Stimulated activated CD4-positive, alpha-beta T cell treated with anti-CD3 and anti-CD28 coated beads, Interleukin-2, amount 100 ng/mL, for 4 hours (primary cell): ENCODE measurements at places on chromosomes 7 and 10.

GRCh38 chr10:121611393-121612159, 13.3 kb upstream of the FGFR2 start:
- DNase-seq: no peak

DNA sequence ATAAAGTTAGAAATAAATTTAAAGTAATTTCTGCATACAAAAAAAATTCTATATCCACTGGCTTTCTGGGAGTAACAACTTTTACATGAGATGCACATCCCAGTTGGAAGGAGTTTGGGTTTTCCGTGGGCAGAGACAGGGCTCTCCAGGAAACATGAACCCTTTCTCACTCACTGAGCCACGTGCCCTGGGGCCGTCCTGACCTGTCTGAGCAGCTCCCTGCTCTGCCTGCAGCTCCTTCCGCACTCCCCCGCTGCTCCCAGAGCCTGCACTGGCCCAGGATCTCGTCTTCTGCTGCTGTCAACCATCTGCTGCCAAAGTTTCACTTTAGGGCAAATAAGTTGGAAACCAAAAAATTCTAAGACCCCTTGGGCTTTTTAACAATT, 169.1 kb downstream of the DIP2C start:
- DNase-seq: no peak

GRCh38 chr10:6743291-6743849, 163.3 kb upstream of the PRKCQ start:
- no peak for DNase-seq

DNA sequence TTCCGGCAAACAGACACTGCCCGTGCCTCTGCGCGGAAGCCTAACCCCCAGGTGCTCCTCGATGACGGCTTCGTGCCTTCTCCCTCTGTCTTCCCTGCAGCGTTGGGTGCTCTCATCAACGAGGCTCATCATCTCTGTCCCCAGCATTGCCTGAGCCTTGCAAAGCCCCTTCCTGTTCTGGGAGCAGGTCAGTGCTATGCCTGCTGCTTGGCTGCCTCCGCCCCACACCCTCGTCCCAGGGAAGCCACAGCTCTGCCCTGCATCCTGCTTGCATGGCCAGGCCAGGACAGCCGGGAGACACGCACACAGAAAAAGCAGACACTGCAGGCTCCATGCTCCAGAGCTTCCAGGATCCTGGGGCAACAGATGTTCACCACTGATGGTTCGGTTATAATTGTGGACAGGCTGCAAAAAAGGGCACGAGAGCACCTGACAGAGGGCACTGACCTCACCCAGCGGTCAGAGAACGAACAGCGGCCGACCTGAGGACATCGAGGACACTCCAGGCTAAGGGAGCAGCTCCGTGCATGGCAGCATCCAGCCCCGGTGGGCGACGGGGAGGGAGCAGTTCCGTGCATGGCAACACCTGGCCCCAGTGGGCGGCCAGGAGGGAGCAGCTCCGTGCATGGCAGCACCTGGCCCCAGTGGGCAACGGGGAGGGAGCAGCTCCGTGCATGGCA, 265.5 kb downstream of the PTPRN2 start:
- no peak for DNase-seq

GRCh38 chr10:43749940-43750552, 101.4 kb upstream of the ZNF32 start:
- DNase-seq: no peak

DNA sequence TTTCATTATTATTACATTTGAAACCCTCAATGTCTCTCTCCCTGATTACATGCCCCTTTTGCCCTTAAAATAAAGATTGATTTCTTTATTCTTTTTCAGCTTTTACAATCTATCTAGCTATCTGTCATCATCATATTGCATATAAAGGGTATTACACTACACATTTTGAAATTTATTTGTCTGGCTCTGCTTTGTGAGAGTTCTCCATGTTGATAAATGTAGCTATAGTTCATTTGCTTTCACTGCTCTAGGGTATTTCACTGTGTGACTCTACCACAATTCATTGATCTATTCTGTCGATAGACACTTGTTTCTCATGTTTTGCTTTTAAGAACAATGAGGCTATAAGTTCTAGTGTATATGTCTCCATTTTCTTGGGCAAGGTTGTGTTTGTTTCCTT, 25.6 kb downstream of the CDK1 start:
- no peak for DNase-seq

GRCh38 chr7:22858640-22859561, 36.3 kb upstream of the TOMM7 start:
- DNase-seq: no peak
